ENCODE measurements at places on chromosomes 6 and 20.

- no peak for DNase-seq
Measured at GRCh38 chr6:90654166-90654565, 67.3 kb upstream of the MAP3K7 start.

- no peak for DNase-seq
Measured at GRCh38 chr6:157610451-157610999, 212.5 kb upstream of the SNX9 start.

DNA sequence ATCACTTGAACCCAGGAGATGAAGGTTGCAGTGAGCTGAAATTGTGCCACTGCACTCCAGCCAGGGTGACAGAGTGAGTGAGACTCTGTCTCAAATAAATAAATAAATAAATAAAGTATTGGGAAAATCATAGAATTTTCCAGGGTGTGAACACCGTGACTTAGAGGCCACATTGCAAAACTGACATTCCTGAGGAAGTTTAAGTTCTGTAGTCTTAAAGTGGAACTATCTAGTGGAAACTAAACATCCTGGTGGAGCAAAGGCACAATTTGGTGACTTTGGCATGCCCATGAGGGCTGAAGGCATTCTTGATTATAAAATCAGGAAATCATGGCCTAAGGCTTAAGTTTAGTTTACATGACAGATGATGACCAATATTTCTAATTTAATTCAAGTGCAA is 32.7 kb upstream of the MCM3 start:
- no peak for DNase-seq

DNA sequence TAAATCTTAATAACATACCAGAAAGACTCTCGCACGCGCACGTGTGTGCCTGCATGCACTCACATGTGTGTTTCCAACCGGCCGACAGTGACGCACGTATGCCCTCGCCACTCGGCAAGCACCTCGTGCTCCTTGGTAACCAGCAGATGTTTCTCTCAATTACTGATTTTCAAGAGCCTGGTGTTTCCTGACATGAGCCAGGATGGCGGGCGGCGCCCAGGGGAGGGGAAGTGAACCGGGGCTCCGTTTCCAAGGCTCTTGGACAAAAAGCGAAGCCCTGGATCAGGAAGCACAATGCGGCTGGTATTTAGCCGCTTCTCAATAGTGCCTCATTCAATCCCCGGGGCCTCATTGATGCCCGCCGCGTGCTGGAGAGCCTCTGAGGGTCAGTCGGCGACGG is 37.7 kb downstream of the PMEPA1 start:
- DNase-seq: no peak

DNA sequence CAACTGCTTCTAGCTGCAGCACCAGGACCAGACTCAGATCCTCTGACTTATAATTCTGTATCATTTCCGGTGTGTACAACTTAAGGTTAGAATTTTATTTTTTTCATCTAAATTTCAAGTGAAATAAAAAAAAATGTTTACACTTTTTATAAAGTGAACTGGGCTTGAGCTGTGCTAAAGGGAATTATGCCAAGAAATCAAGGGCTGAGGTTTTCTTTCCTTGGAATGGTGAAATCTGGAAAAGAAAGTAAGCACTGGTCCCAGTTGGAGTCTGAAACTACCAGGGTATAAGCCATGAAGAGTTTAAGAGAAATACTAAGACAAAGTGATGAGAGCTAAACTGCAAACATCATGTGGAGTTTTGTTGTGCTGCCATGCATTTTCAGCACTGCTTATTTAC is 21.7 kb upstream of the FYN start:
- no peak for DNase-seq

GRCh38 chr6:140048202-140048790 is 673.8 kb upstream of the CITED2 start:
- no peak for DNase-seq

Data from RWPE2 (cell line).